ENCODE measurements at places on chromosomes 5 and 9.

DNA sequence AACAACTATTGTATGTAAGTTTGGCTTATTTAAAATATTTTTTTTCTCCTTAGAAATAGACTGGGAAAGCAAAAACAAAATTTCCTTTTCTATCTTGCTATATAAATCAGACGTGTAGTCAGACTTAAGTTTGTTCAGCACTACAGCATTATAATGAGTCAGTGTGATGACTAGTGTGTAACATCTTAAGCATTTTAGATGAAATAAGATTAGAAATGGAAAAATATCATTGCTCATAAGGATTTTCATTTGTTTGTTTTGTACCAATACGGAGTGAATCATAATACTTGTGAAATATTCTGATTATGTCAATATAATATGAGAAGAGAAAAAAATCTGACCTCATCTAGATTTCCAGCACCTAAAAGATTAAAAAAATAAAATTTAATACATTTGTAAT, 64.7 kb upstream of the RICTOR start:
- DNase-seq, result no peak

GRCh38 chr9:13642646-13643045, 363.2 kb upstream of the MPDZ start:
- no peak for DNase-seq

- no peak for DNase-seq
These were observed 135.9 kb downstream of the GABRB2 start for GRCh38 chr5:161410640-161411039.

DNA sequence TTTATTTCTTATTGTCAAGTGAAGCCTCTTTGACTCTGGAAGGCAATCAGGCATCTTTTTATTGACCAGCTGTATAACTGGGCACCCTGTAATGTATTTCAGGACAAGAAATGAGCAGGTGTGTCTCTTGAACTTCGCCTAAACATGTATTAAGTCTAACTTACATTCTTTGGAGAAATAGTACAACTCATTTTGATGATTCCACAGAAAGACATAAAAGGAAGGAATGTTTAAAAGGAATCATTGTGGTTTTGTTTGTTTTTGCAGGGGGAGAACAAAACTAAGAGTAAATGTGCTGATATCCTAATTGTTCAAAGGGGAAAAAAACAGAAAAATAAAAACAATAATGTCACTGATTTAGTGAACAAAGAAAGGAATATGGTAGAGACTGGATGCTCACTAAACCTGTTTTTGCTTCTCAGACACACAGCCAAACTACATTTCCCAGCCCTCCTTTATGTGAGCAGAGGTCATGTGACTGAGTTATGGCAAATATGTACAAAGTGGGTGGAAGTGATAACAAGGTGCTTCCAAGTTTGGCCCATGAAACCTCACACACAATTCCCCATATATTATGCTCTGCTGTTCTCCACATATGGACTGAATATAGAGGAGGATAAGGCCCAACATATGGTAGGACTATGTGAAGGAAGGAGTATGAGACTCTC, 150.6 kb upstream of the ACOT12 start:
- no peak for DNase-seq

DNA sequence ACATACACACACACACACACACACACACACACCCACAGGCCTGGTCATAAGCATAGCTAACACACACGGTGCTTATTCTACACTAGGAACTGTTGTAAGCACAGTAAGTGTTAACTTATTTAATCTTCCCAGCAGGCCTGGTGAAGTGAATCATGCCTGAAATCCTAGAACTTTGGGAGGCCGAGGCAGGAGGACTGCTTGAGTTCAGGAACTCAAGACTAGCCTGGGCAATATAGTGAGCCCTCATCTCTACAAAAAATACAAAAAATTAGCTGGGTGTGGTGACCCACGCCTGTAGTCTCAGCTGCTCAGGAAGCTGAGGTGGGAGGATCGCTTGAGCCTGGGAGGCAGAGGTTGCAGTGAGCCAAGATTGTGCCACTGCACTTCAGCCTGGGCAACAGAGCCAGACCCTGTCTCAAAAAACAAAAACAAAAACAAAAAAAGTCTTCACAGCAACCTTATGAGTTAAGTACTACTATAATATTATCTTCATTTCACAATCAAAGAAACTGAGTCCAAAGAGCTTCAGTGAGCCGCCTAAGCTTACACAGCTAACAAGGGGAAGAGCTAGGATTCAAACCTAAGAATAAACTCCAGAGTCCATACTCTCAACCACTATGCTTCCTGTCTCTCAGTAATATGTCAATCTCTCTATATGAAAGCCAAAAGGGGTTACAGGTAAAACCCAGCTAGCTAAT, 2.3 kb downstream of the MEGF9 start:
- no peak for DNase-seq

DNA sequence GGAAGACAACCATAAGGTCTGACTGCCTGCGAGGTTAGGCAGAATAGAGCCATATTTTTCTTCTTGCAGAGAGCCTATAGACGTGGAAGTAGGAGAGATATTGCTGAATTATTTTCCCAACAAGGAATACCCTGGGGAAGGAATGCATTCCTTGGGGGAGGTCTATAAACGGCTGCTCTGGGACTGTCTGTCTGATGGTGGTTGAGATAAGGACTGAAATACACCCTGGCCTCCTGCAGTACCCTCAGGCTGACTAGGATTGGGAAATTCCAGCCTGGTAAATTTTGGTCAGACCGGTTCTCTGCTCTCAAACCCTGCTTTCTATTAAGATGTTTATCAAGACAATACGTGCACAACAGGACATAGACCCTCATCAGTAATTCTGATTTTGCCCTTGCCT, 617.5 kb upstream of the GRIN3A start:
- no peak for DNase-seq

DNA sequence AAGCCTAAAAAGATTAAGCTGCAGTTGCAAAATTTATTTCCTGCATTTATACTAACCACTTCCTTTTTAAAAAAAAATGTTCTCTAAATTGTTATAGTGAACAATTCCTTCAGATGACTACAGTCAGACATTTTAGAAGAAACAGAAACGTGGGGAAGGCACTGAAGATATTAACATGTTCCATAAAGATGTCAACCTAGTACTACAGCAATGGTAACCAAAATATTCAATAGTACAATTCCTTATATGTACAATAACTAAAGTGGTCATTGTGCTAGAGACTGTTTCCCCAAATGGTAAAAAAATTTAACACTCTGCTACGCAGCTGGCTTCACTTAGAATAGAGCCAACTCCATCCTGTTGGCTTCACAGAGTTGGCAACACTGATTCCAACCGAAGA, 97.7 kb downstream of the FNBP1 start:
- DNase-seq, result peak; percentile 60

GRCh38 chr9:75983319-75984045, 93.0 kb downstream of the PCSK5 start:
- DNase-seq, result no peak

DNA sequence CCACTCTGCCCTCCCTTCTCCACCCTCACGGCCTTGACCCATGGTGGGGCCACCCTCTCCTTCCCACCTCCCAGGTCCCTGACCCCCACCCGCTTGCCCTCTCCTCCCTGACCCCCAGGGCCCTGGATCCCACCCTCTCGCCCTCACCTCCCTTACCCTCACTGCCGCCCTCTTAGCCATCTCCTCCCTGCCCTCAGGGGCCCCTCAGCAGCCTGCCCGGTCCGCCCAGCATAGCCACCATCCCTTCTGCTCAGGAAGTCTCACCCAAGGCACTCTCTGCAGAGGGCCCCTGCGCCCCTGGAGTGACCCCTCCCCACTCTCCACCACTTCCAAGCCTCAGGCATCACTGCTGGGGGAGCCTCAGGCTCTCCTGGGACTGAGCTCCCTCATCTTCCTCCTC, 66.3 kb downstream of the MRPL36 start:
- no peak for DNase-seq

- DNase-seq, result peak; percentile 39
These were observed 8.4 kb upstream of the RGS3 start for GRCh38 chr9:113454914-113455761.

DNA sequence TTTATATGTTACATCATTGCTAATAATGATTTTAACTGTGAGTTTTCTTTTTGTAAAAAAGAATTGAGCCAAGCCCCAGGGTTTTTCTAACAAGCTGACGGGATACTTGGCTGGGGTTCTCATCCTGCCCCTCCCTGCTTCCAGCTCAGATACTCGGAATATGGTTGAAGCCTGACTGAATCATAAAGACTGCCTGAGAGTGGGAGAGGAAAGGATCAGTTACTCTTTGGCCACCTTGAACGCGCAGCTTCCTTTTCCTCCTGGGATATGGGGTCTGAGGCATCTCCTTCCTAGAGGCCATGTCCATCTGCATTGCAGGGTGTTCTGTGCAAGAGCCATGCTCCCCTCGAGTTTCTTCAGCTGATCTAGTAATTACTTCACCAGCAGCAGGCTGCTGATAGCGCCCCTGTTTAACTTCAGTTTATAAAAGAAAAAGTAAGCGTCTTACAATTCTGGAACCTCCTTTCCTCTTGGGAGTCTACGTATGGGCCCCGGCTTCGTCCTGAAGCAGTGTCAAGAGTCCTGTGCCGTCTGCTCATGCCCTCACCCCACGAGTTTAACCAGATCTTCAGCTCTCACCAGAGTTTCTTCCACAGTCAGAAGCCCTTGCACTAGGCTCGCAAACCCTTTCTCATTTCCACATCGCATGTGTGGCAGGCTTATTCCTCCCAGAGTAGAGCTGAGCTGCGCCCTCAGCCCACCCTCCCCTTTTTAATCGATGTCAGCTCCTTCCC, 130.0 kb downstream of the MVB12B start:
- DNase-seq, result no peak

- DNase-seq, result no peak
These were observed 279.2 kb upstream of the ZNF462 start for GRCh38 chr9:106583751-106584150.

GRCh38 chr9:88502552-88503034, 32.4 kb upstream of the NXNL2 start:
- no peak for DNase-seq

All from Jurkat, Clone E6-1 (cell line).